ENCODE measurements at places on chromosomes 5 and 9.

- peaks cover 2% of the 10 kb centered on the region for H3K4me1 ChIP-seq
- no peak for DNase-seq
- H3K36me3 ChIP-seq: no peaks in the 10 kb centered on the region
- no peaks in the 10 kb centered on the region for H3K27me3 ChIP-seq
Measured at GRCh38 chr9:69453746-69454145, 128.7 kb downstream of the ENTREP1 start.

- H3K4me3 ChIP-seq: no peak overlapping the region
- H3K27me3 ChIP-seq: peaks cover 2% of the 10 kb centered on the region
- DNase-seq: no peak
Measured at GRCh38 chr9:89777544-89777943, 172.7 kb downstream of the GADD45G start.

- peaks cover 72% of the 10 kb centered on the region for H3K27me3 ChIP-seq
- H3K27ac ChIP-seq: no peak overlapping the region
- H3K36me3 ChIP-seq: no peaks in the 10 kb centered on the region
- DNase-seq: no peak
Measured at GRCh38 chr9:126219648-126220063, 107.0 kb upstream of the MVB12B start.

- no peak for DNase-seq
- H3K4me1 ChIP-seq: peaks cover 29% of the 10 kb centered on the region
- no peaks in the 10 kb centered on the region for H3K27me3 ChIP-seq
- no peak overlapping the region for H3K27ac ChIP-seq
- H3K4me3 ChIP-seq: no peak overlapping the region
- peaks cover 9% of the 10 kb centered on the region for H3K36me3 ChIP-seq
Measured at GRCh38 chr9:112119225-112120029, 55.7 kb downstream of the SUSD1 start.

- H3K4me1 ChIP-seq: peaks cover 33% of the 10 kb centered on the region
- H3K27me3 ChIP-seq: no peaks in the 10 kb centered on the region
- no peaks in the 10 kb centered on the region for H3K36me3 ChIP-seq
Measured at GRCh38 chr5:173075137-173075843, 19.1 kb downstream of the CREBRF start.

DNA sequence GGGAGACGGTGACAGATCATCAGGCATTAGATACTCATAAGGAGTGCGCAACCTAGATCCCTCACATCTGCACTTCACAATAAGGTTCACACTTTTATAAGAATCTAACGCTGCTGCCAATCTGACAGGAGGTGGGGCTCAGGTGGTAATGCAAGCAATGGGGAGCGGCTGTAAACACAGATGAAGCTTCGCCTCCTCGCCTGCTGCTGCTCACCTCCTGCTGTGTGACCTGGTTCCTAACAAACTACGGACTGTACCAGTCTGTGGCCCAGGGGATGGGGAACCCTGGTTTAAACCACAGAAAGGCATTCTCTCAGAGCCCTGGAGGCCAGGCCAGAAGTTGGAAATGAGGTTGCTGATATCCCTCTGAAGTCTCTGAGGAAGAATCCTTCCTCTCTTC is 323.6 kb downstream of the DRD1 start:
- no peaks in the 10 kb centered on the region for H3K36me3 ChIP-seq
- H3K4me3 ChIP-seq: no peak overlapping the region
- no peak overlapping the region for H3K27ac ChIP-seq
- no peak for DNase-seq
- H3K4me1 ChIP-seq: no peaks in the 10 kb centered on the region
- peaks cover 7% of the 10 kb centered on the region for H3K27me3 ChIP-seq

DNA sequence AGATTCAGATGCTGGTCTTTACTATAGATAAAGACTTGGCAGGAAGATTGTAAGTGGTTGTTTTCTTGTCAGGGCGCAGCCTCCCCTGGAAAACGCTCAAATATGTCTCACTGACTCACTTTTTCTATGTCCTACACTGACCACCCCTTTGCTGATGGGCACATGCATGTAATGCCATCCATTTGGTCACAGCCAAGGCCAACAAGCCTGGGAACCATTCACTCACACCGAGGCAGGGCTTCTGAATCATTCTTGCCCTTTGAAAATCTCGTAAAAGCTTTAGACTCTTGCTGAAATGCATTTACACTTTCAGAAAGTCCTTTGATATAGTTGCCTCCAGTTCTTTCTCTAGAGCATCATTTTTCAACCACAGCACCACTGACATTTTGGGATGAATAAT is 249.4 kb downstream of the ACTL7B start:
- no peak overlapping the region for H3K27ac ChIP-seq
- H3K4me1 ChIP-seq: no peaks in the 10 kb centered on the region
- no peak for DNase-seq
- no peaks in the 10 kb centered on the region for H3K27me3 ChIP-seq
- H3K4me3 ChIP-seq: no peak overlapping the region

- no peak overlapping the region for H3K27ac ChIP-seq
- no peak overlapping the region for H3K4me3 ChIP-seq
- DNase-seq: no peak
Measured at GRCh38 chr5:98436667-98437066, 336.8 kb upstream of the RGMB start.

GRCh38 chr5:64330728-64331231 is 165.1 kb downstream of the RNF180 start:
- no peak overlapping the region for H3K4me3 ChIP-seq
- H3K27me3 ChIP-seq: no peaks in the 10 kb centered on the region
- H3K4me1 ChIP-seq: no peaks in the 10 kb centered on the region
- DNase-seq: no peak
- no peak overlapping the region for H3K27ac ChIP-seq
